RWPE2 (cell line): ENCODE measurements at places on chromosomes 1 and 21.

- no peak for DNase-seq
These were observed 63.5 kb upstream of the KIAA1614 start for GRCh38 chr1:180849031-180849775.

DNA sequence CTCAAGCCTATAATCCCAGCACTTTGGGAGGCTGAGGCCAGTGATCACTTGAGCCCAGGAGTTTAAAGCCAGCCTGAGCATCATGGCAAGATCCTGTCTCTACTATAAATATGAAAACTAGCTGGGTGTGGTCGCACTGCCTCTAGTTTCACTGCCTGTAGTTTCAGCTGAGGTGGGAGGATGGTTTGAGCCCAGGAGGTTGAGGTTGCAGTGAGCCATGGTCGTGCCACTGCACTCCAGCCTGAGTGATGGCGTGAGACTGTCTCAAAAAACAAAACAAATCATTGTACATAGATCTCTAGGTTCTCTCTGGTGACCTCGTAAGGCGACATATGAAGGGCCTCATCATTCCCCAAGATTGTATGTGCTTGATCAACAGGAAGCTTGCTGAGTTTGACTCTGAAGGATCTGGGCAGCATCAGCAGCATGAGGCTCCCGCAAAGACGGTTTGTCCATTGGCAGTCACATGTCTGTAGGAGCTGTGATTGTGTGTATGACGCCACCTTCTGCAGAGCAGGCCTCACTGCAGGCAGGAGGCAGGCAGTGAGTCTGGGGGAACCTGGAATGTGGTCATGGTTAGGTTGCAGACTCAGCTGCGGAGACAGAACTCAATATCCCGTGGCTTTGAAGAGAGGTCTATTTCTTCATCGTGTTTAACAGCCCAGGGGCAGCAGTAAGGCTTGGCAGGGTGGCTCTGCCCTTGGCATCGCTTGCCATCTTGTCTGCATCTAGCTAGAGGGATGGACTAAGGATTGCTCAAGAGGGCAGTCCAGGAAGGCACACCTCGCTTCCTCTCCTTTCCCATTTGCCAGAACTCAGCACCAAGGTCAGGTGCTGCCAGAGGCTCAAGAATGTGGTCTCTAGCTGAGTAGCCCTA is 14.0 kb downstream of the ATP5PO start:
- no peak for DNase-seq

DNA sequence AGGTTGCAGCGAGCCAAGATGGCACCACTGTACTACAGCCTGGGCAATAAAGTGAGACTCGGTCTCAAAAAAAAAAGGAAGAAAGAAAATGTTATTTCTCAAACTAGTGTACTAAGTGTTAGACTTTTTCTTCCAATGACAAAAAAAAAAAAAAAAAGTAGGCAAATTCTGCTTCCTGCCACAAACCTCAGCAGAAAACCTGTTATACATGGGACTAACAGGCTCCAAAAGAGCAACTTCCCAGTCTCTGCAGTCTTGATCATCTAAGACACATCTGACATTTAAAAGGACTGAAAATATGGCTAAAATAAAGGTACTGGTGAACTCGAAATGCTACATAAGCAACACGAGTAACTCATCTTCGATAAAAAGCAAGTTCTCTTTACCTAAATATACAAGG is 59.6 kb downstream of the HSF2BP start:
- DNase-seq: no peak

DNA sequence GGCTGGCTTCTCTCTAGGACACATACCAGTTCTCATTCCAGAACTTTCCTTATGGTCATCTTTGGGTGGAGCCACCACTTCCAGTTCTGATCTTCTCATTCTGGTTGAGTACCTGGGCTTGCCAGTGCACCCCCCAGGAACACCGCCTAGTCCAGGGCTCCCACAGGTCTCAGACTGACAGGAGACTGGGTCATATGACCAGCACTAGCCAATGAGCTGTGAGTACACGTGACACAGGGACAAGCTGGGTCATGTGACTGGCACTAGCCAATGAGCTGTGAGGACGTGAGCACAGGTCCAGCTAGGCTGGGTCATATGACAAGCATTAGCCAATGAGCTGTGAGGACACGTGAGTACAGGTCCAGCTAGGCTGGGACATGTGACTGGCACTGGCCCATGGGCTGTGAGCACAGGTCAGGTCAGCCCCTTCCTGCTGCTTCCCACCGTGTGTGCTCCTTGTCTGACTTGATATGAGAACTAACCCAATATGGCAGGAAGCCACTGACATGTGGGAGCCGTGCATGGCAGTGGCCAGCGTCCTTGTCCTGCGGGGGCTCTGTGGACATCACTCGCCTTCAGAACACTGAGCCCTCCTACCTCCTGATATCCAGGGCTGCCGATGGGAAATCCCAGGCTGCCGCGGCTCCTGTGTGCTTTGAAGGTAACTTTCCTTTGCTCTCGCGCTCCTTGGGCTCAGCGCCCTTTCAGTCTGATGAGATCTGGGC is 22.7 kb downstream of the KRTAP10-1 start:
- DNase-seq: peak; percentile 37
